ENCODE measurements at places on chromosomes 4 and X.

DNA sequence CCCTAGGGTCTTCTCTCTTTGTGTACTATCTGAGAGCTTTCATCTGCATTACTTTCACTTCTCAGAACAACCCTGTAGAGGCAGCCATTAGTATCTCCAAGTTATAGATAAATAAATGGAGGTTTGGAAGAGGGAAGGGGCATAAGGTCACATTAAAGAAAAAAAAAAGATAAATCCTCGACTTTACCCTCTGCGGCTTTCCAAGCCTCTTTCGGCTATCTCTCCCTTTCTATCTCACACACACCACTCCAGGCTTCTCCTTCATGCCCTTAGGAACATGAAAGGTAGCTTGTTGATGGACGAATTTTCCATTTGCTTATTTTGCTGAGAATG lies 660 bp upstream of the ARHGEF9 start:
- no peak for DNase-seq

DNA sequence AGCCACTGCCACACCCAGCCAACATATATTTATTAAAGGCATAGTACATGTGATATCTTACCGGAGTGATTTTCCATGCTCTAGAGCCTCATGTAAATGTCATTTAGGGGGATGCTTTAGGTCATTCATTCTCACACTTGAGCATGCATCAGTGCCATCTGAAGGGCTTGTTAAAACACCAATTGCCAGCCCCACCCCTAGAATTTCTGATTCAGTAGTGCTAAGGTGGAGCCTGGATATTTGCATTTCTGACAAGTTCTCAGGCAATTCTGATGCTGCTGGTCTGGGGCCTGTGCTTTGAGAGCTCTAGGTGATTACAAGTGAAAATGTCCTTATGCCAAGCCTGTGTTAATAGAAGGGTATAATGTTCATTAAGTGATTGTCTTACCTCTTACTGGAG lies 107.7 kb downstream of the PHEX start:
- DNase-seq: no peak

GRCh38 chr4:82419451-82419850 lies 10.8 kb downstream of the HNRNPDL start:
- DNase-seq: no peak

DNA sequence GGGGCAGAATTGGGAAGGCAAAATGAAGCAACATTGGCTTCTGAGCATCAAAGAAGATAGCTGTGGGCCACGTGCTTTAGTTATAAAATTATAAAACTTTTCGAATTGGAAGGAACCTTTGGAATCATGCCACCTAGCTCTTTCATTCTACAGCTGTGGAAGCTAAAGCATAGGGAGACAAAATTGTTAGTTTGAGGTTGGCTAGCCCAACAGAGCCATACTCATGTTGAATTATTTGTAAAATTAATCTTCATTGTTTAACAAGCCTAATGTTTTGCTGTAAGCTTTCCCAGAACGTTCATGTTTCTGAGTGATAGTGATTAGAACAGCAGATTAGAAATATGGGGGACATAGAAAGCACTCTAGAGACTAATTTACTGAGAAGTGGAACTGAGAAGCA lies 35.9 kb downstream of the HHIP start:
- DNase-seq: no peak

DNA sequence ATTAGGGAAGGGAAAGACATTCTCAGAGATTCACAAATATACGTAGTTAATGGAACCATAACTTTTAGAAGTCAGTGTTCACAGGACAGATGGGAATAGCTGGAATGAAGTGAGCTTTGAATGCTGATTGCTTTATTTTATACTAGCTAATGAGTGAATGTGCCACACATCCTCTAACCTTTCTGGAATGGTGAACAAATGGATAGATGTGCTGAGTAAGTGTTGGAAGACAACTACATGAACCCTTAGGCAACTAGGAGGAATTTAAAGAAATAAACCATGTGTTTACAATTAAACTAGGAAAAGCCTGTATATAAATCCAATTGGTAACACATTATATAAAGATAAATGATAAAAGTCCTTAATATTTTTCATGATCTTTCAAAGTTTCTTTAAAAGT lies 91.6 kb upstream of the LIMCH1 start:
- no peak for DNase-seq

DNA sequence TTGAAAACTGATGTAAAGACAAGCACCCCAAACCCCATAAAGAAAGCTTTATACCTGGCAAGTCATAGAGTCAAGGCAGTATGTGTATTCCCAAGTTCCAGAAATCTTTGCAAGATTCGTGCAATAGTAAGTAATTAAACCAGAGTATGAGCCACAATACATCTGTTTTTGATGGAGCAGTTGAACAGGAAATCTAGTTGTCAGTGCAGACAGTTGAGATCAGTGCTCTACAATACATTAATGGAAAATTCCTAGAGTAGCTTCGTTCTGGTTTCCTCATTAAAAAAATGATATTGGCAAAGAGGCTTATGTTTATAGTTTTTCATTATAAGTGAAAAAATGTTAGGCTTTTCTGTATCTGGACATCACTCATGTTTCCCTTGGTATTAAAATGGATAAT lies 575.3 kb downstream of the TRIML1 start:
- DNase-seq: no peak

DNA sequence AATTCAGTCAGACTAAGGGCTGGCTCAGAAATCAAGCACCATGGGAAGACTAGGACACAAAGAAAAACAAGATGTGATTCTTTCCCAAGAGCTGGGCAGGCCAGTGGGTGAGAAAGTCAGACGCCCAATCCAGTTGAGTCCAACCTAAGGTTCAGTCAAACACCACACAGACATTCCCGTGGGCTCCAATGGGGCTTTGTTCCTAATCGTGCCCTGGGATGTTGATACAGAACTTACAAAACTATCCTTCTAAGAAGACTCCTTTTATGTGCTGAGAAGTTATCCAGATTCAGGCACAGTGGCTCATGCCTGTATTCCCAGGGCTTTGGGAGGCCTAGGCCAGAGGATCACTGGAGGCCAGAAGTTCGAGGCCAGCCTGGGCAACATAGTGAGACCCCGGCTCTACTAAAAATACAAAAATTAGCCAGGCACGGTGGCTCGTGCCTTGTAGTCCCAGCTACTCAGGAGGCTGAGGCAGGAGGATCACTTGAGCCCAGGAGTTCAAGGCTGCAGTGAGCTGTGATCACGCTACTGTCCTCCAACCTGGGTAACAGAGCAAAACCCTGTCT lies 3.7 kb downstream of the BLOC1S4 start:
- no peak for DNase-seq

GRCh38 chr4:108168160-108168670 lies 517 bp downstream of the LEF1 start:
- DNase-seq: peak; percentile 16

DNA sequence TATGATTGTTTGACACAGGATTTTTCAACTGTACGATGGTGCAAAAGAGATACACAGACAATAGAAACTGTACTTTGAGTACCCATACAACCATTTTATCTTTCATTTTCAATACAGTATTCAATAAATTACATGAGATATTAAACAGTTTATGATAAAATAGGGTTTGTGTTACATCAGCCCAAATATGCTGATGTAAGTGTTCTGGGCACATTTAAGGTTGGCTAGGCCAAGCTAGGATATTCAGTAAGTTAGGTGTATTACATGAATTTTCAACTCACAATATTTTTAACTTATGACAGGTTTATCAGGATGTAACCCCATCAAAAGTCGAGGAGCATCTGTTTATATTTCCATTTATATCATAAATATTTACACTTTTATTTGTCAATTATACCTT lies 42.9 kb upstream of the PLS3 start:
- DNase-seq: no peak

DNA sequence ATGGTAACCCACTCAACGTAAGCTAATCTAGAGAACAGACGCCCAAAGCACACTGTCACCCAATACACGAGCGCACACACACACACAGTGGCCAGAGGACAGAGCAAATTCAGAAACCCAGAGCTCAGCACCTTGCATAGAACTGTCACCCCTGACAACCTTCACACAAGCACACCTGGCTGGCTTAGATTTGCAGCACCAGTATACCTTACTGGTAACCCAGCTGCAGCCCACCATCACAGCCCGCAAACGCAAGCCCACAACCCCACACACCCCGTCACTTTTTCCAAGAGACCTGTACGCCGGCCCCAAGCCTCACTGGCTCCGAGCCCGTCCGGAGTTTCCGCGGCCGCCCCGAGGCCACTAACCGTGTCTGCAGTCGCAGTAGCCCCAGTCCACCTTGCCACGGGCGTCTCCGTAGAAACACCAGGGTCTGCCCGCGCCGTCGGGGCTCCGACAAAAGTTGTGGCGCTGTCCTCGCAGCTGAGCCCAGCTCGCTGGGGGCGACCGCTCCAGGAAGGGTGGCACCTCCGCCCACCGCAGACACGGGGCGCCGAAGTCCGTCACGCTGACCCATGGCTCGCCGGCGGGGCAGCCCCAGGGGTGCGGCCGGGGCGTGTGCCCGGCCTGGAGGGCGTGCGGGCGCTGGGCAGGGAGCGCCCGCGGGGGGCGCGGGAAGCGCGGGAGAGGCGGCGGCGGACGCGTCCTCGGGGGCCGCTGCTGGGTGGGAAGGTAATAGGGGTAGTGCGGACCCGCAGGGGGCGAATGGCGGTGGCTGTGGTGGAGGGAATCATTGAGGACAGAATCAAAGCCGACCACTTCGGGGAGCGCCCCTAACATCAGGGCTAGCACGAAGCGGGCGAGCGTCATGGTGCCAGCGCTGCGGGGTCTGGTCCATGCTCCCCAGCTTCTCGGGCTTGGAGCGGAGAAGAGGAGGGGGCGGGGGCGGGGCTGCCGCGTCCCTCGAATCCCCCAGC lies 664 bp downstream of the PRSS12 start:
- no peak for DNase-seq

- DNase-seq: peak; percentile 18
These were observed 16.8 kb upstream of the NAT8L start for GRCh38 chr4:2042204-2042946.

DNA sequence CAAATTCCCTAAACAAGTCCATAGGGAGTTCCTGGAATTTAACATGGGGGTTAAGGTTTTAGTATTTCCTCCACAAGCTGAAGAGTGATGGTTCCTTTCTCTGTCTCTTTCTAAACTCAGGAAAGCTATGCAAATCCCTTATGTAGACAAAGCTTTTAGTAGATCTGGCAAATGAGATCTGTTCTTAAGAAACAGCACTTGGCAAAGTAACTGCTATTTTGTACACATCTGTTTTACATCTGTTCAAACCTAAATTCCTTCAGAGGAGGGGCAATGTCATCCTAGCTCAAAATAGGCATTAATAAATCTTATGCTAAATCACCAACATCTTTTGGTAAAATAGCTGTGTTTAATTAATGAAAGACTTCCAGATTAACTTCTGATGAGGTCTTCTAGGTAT lies 137.8 kb upstream of the TBC1D9 start:
- no peak for DNase-seq

GRCh38 chr4:40325406-40326019 lies 9.6 kb upstream of the CHRNA9 start:
- DNase-seq: peak; percentile 28

- DNase-seq: no peak
These were observed 142.1 kb downstream of the TBL1X start for GRCh38 chrX:9606971-9607370.

DNA sequence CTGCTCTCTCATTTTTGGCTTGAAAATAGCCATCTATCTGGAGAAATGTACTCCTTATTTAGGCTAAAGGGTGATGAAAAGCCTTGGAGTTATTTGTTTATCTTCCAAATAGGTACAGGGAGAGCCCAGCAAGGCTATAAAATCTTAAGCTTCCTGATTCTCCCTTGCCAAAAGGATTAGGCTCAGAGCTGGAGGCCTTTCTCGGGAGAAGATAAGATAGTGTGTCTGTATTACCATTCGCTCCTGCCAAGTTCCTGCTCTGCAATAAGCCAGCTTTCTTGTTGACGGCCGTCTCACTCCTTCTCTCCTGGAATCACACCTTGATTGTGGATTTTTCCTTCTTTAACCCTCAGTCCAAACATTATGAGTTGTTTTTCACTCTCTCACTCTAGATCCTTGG lies 171.8 kb upstream of the TTC29 start:
- DNase-seq: no peak

DNA sequence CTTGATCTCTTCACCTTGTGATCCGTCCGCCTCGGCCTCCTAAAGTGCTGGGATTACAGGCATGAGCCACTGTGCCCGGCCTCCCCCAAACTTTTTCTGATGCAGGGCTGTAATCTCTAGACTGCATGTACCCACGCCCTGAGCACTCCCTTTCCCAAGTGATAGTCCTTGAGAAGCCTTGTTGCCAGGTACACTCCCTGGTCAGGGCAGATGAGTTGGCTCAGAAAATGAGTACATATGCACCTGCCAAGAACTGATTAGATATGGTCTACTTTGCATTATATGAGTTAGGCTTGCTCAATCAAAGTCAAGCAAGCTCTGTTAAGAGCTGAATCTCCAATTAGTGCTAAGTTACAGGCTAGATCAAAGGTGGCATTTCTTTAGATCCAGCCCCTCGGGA lies 20.3 kb downstream of the APOO start:
- no peak for DNase-seq

- peak; percentile 57 for DNase-seq
These were observed at the start of gene SASH3 for GRCh38 chrX:129779747-129780146. Gene SASH3, plus strand, starts transcription at chrX:129779949. Its CDS starts 149 bp downstream, at chrX:129780098.

GRCh38 chrX:43861750-43862149 lies 20.5 kb downstream of the MAOB start:
- no peak for DNase-seq

- no peak for DNase-seq
These were observed 65.4 kb downstream of the CCKAR start for GRCh38 chr4:26424838-26425237.

- no peak for DNase-seq
These were observed 315.8 kb downstream of the STIM2 start for GRCh38 chr4:27176400-27176799.

DNA sequence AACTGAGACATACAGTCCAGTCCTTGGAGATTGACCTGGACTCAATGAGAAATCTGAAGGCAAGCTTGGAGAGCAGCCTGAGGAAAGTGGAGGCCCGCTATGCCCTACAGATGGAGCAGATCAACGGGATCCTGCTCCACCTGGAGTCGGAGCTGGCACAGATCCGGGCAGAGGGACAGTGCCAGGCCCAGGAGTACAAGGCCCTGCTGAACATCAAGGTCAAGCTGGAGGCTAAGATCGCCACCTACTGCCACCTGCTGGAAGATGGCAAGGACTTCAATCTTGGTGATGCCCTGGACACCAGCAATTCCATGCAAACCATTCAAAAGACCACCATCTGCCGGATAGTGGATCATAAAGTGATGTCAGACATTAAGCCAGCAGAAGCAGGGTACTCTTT lies 20.4 kb upstream of the FRMPD3 start:
- no peak for DNase-seq

GRCh38 chr4:41943506-41943905 lies 8.3 kb downstream of the TMEM33 start:
- no peak for DNase-seq

DNA sequence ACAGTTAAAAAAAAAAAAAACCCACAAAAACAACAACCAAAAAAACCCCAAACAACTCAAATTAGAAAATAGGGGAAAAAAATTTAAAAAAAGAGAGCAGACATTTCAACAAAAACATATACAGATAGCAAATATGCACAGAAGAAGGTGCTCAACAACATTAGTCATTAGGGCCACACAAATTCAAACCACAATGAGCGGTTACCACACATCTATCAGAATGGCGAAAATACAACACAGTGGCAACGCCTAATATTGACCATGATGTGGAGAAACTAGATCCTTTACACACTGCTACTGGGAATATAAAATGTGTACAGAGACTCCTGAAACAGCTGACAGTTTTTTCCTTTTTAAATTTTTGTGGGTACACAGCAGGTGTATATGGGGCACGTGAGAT lies 19.4 kb downstream of the LYAR start:
- no peak for DNase-seq

GRCh38 chr4:17823871-17824669 lies 13.3 kb downstream of the NCAPG start:
- no peak for DNase-seq
